ENCODE measurements at places on chromosomes 1 and 21.

DNA sequence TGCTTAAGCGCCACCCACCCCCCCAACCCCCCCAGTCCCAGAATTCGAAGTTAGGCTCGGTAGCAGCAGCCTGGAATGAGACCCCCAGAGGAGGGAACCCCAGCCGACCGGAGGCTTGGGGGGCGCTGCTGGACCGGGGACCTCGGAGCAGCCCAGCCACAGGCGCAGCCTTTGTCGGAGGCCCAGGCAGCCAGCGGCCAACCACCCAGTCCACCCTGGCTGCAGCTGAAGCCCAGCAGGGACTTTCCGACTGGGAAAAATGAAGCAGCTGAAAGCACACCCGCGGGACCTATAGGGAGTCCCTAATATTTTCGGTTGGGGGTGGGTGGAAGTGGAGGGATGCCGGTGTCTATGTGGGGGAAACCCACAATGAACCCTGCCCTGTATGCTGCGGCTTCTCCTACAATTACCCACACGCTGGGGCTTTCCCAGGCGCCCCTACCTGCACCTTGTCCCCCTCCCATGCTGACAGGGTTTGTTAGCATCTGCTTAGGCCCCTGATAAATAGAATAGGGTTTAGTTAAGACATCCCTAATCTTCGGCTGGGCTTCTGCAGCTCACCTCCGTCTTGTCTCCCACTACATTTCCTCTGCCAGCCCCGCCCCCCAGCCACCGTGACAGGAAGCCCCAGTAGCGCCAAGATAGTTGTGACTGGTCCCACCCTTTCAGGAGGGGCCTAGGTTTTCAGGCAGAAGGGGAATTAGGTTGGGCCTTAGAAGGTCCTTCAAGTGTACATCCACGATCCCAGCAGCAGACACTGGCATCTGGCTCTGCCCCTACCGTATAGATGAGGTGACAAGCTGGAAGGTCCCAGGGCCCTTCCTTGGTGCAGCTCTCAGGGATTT is 838 bp downstream of the CCDC28B start:
- DNase-seq, result no peak

DNA sequence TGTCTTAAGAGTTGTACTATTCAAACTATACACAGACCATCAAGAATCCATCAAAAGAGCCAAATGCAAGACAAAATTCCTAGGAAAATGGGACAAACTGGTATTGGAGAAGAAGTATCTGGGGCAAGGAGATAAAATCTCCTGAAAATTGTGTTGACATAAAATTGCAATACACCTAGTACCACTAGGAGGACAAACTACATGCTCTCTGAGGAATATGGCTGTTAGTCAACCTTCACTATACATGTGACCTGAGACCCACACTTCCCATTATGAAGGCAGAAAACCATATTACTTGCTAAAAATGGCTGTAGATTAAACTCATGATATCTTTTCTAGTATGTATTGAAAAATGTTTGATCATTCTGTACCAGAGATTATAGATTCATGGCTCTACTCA is 30.0 kb downstream of the IRF2BP2 start:
- no peak for DNase-seq

GRCh38 chr1:40477678-40478053 is 576 bp downstream of the ZFP69 start:
- no peak for DNase-seq

DNA sequence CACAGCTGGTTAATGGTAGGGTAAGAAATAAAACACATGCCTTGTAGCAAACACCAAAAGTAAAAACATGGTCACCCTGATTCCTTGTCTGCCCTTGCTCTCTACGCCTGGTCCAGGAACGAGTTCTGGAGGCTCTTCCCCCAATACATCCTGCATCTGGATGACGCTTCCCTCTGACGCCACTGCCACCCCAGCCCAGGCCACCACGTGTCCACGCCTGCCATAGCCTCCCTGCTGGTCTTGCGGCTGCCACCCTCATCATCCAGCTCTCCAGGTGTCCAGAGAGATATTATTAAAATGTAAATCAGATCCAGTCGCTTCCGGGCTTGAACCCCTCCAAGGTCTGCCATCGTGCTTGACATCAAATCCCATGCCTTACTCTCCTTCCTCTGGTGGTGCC is 39.3 kb downstream of the IGSF21 start:
- DNase-seq, result no peak

GRCh38 chr1:4856396-4856795 is 202.0 kb downstream of the AJAP1 start:
- DNase-seq, result no peak

- no peak for DNase-seq
Observed at GRCh38 chr1:19424651-19425570, 60.4 kb downstream of the CAPZB start.

DNA sequence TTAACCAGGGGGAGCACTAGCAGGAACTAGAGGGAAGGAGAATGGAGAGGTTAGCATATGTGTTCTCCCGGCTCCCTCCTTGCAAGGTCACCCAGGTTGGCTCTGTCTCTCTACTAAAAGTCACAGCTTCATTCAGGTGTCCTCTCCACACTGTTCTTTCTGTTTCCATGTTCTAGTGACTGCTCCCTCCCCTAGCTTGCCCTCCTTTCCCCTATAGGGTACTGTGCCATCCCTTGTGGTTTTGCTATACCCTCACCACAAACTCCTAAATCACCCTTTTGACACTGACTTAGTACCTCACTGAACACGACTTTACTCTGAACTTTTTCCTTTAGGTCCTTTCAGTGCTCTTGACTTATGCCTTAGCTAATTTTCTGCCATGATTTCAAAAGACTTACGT is 389.3 kb downstream of the ST6GALNAC3 start:
- no peak for DNase-seq

- no peak for DNase-seq
Observed at GRCh38 chr1:54376430-54377039, 29.7 kb downstream of the SSBP3 start.

- DNase-seq, result no peak
Observed at GRCh38 chr1:206560007-206560716, 52.1 kb downstream of the EIF2D start.

GRCh38 chr1:181603735-181604410 is 120.6 kb downstream of the CACNA1E start:
- DNase-seq, result no peak

DNA sequence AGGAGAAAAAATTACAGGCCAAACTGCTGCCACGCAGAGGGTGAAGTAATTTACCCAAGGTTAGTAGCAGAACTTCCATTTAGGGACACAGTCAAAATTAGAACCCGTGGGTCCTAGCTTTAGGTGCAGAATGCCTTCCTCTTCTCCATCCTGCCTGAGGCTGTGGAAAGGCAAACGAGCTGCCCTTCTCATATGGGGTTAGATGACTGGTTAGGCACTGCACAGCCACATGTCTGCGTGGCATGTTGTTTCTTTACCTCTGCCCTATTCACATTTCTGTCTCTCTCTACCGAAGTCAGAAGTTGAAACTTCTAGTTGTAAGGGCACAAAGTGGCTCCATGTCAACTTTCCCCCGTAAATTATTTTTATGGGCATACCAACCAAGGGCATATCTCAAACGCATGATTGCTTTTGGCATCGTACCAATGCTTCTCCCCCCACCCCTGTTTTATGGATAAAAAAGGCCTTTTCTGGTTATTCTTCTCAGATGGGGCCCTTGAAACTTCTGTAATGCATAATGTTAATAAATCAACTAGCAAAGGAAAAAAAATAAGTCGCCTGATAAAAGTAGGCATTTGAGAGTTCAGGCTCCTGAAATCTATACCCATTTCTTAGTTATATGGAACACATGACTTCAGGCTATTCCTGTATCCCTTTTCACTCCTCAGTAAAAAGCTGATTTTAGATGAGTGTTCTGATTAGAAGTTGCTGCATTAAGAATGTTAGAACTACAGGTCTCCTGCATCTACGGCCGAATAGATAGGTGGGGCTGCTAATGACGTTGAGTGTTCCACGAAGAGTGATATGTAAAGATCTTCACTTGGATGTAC is 139.6 kb upstream of the NRIP1 start:
- no peak for DNase-seq

GRCh38 chr1:16383888-16384287 is 16.8 kb downstream of the SZRD1 start:
- DNase-seq, result no peak

DNA sequence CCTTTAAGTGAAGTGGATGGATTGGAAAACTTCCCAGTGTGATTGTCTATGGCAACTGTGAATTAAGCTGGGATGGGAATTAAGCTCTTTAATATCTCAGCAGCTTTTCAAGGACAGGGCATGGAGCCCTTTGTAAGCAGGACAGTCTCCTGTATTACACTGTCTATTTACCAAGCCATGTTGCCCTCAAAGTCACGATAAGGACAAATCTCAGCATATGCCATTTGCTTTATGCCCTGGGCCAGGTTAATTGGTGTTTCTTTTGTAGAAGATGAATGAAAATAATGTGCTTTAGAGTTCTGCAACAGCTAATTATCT is 17.6 kb downstream of the UTP25 start:
- DNase-seq, result no peak

DNA sequence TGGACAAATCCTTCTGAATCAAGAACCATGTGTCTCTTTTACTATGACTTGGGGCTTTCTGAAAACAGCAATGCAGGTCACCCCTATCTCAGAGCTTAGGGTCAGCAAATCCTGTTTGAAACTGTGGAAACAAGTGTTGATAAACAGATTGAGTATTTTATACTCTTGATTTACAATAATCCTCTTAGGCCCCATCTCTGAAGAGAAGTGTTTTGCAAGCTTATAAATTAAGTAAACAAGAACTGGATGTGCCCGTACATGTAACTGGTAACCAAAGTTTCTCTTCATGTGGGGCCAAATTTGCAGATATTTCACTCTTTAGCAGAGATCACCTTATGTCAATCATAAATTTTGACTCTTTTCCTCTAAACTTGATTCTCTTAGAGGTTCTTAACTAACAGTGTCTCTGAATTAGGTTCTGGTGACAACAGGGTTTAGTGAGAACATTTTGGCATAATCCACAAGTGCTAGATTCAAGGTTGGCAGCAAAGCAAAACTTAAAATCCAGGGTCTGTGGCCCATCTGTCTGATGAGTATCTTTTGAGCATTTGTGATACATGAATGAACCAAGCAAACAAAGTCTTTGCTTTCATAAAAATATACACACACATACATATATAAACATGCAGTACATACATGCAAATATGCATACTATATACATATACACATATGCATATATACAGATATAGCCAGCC is 183.0 kb upstream of the HOOK1 start:
- DNase-seq, result no peak

GRCh38 chr1:52348704-52349300 is 17.2 kb downstream of the CC2D1B start:
- no peak for DNase-seq

DNA sequence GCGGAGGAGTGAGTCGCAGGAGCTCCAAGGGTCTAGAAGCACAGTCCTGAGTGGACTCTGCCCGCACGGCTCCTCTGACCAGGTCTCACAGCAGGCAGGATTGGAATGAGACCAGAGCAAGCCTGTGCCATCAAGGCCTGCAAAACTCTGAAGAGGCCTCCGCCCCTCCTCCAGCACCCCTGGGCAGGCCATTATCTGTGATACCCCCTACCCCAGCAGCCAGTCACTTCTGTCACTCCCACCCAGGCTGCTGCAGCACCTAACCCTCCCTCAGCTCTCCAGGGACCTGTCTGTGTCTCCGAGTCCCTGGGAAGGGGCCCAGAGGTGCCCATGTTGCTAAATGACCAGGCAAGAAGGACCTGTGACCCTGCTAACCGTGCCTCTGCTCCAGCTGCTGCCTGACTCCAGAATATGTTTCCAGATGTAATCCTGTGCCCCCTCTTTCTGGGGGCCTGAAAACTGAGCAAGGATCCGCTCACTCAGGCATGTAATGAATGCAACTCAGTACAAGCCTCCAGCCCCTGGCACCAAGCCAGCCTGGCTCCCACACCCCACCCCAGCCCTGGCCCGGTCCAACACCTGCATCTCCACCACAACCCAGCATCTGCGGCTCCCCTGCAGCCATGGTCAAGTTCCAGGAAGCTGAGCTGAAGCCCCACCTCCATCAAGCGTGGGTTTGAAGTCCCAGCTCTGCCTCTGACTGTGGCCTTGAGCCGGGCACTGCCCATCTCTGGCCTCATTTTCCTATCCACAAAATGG is 22.1 kb upstream of the COL16A1 start:
- no peak for DNase-seq

DNA sequence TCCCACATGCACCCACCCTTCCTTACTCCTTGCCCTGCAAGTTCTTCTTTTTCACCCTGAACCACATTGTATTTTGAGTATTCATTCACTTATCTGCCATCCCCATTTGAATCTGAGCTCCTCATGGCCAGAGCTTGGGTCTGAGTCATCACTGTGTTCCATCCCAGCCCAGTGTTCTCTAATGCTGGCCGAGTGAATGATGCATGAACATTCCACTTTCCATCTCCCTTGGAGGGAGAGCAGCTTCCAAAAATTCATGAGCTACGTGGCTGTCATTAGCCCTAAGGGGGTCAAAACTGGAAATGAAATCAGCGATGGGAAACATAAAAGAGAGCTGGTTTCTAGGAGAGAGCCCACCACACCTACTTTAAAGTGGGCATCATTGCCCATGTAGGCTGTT is 187.0 kb upstream of the USP24 start:
- no peak for DNase-seq

DNA sequence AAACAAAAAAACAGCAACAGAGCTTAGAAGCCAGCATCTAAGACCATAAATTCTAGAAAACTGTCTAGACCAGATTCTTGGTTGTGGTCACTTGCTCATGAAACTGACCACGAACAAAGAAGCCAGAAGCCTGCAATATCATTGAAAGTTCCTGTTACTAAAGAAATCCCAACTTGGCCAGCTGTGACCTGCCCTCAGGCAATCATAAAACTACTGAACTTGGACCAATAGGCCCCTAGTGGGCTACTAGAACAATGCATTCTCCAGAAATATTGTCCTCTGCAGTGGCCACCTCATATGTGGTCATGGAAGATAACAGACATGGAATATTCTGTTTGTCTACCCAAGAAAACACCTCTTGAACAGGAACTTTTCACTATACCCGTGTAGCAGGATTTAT is 87.7 kb downstream of the SPATA17 start:
- DNase-seq, result no peak

GRCh38 chr1:156488566-156489165 is 11.9 kb downstream of the MEF2D start:
- DNase-seq, result no peak

GRCh38 chr21:44485254-44485793 is 30.0 kb downstream of the LRRC3 start:
- DNase-seq, result no peak

GRCh38 chr1:174408146-174408545 is 39.6 kb upstream of the GPR52 start:
- no peak for DNase-seq
